NCI-H2029 treated with DMSO at 0.1 percent for 48 hours (cell line): ENCODE measurements at places on chromosomes 12 and 14.

- DNase-seq, result no peak
These were observed at the start of gene SLC25A29 for GRCh38 chr14:100306101-100306997. Gene SLC25A29, minus strand, starts transcription at chr14:100306444. Its CDS starts 212 bp downstream, at chr14:100306232.

GRCh38 chr14:100893228-100893601 is 10.3 kb downstream of the RTL1 start:
- no peak for DNase-seq

GRCh38 chr12:64633940-64634337 is 23.6 kb downstream of the RASSF3 start:
- DNase-seq, result peak; percentile 60

- no peak for DNase-seq
These were observed 6.9 kb downstream of the LETMD1 start for GRCh38 chr12:51055060-51055459.
